ENCODE measurements at places on chromosomes 4 and X.

GRCh38 chr4:14066979-14067378 lies 439.5 kb upstream of the BOD1L1 start:
- no peak for DNase-seq

- no peak for DNase-seq
Measured at GRCh38 chr4:165813606-165814005, 59.4 kb upstream of the TLL1 start.

DNA sequence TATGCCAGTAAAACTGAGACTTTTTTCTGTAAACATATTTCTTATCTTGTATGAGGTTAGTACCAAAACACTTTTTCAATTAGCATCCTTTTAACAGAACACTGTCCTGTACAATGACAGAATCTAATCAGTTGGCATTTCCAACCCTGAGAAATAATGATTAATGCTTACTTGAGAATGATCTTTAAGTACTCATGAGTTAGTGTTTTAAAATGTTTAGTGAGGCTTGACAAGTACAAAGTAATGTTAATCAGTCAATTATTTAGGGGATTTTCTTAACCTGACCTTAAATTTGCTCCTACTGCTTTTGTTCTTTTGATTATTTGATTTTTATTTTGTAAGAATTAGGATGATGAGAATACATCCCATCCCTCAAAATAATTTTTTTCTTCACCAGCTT lies 496.5 kb downstream of the RPA4 start:
- no peak for DNase-seq

GRCh38 chr4:54384563-54384962 lies 155.5 kb downstream of the PDGFRA start:
- no peak for DNase-seq

- no peak for DNase-seq
Measured at GRCh38 chr4:147409350-147409749, 71.5 kb upstream of the EDNRA start.

DNA sequence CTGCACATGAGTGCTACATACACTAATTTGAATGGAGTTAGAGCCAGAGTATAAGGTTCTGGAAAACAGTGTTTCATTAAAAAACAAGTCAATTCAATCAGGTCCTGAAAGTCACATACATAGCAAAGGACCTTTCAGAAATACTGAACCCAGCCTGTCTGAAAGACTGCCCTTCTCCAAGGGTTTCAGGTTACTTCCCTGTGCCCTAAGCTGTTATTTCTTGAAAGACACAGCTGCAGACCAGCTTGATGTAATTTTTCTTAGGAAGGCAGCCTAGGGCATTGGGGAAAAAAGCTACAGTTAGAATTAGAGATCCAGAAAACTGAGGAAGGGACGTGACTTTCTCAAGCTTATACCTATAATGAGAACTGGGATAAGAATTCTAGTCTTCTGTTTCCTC lies 155.9 kb upstream of the MAOA start:
- DNase-seq, result no peak

DNA sequence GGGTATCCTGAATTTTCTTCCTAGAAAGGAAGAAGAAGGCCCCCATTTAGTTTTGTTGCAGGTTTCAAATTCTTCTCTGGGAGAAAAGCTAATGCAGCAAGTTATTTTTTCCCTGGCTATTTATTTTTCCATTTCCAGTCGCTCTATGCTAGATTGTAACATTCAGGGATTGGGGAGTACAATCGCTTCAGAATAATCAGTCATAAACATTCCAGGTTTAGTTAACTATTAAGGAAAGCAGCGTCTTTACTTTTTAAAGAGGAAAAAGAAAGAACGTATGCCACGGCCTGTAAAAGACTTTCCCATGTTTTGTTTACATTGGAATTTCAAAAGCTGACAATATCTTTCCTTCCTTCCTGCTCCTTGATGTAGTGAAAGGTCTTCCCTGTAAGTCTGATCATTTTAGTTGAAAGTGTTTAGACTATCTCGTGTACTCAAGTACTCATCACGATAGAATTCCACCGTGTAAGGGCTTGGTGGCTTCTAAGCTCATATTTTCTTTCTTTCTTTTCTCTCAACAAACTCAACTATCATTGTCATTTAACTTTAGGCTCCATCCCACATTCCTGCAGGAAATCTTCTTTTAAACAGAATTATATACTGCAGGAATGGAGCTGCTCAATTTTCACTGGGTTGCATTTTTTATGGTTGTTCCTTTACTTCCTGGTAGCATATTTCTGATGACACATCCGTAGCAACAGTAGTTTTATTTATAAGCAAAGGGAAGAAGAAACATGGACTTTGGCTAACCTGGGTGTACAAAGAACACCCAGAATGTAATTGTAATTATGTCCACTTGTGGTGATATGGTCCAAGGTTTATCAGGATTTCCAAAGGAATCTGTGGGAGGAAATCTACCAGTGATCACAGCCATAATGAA lies 213.1 kb upstream of the FAT1 start:
- no peak for DNase-seq

- DNase-seq, result no peak
Measured at GRCh38 chr4:78336093-78336943, 215.3 kb upstream of the ANXA3 start.

- DNase-seq, result no peak
Measured at GRCh38 chr4:185532795-185533324, 2.4 kb downstream of the PDLIM3 start.

GRCh38 chr4:65865489-65865888 lies 195.2 kb upstream of the EPHA5 start:
- no peak for DNase-seq

- peak; percentile 70 for DNase-seq
Measured at GRCh38 chr4:2934813-2935761, 28.1 kb downstream of the NOP14 start.

DNA sequence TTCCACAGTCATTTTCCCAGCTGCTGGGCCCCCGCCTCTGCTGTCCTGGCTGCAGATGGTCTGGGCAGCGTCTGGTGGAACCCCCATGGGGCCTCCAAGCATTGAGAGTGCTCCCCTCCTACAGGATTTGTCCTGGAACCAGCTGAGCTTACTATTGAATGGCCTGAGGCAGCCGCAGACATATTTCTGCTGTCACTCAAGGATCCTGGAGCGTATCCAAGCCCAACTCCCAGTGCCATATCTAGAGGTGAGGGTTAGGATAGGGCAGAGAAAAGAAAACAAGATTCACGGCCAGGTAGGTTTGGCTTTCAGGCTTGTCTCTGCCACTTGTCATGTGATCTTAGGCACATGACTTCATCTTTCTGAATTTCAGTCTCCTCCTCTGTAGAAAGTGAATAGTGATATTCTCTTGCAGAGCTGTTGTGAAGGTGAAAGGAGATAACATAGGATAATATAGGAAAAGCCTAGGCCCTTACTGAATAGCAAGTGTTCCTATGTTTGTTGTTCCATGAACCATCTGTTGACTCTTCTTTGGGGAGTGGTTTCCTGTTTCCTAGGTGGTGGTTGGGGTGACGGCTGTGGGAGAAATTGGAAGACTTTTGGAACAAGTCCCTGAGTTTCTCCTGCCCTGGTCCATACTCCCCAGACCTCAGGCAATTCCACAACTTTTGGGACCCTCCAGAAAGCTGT lies 52.3 kb downstream of the SEPSECS start:
- no peak for DNase-seq

GRCh38 chr4:98068495-98068894 lies 74.8 kb downstream of the STPG2 start:
- no peak for DNase-seq

- no peak for DNase-seq
Measured at GRCh38 chr4:170769862-170770261, 680.1 kb upstream of the AADAT start.

DNA sequence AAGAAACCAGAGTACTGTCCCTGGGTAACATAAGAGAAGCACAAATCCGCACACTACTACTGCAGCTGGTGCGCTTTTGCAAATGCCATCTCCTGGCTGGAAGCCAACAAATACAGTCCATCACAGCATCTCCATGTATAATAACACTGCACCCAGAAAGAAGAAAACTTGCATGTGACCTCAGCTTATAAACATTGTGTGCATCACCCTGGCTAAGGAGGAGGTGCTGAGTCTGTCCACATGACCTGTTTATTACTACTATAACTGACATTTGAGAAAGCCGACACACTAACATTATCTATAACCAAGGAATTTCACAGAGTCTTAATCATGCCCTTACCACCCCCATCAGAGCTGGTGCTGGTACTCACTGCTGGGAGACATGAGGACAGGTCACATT lies 516.8 kb downstream of the CFAP47 start:
- DNase-seq, result no peak

DNA sequence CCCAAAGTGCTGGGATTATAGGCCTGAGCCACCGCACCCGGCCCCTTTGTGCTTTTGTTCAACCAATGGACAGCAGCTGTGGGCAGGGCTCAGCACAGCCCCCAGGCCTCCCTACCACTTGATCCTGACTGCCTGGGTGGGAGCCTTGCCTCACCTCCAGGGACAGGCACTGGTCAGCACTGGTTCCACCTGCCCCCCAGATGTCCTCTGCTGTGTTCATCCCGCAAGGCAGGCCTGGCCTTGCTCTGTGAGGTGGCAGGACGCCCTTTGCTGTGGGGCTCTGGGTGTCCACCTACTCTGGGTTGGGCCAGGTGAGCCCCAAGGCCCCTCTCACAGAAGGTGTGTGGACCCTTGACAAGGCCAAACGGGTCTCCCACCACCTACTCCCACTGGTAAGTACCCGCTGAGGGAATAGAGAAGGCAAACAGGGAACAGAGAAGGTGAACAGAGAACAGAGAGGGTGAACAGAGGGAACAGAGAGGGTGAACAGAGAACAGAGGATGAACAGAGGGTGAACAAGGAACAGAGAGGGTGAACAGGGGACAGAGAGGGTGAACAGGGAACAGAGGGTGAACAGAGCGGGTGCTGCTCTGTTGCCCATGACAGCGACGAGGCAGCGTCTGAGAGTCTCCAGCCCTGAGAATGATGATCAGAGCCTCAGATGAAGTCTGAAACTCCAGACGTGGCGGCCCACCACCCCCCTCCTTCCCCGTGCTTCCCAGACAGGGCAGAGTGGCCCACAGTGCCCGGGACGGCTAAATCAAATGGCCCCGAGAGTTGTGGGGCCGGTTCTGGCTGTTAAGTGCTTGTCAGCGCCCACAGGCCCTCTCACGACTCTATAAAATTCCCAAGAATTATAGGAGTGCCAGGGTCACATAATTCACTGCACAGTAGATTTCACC lies 55.0 kb upstream of the NKX1-1 start:
- DNase-seq, result no peak

- DNase-seq, result no peak
Measured at GRCh38 chrX:727738-728621, 97.4 kb downstream of the SHOX start.

DNA sequence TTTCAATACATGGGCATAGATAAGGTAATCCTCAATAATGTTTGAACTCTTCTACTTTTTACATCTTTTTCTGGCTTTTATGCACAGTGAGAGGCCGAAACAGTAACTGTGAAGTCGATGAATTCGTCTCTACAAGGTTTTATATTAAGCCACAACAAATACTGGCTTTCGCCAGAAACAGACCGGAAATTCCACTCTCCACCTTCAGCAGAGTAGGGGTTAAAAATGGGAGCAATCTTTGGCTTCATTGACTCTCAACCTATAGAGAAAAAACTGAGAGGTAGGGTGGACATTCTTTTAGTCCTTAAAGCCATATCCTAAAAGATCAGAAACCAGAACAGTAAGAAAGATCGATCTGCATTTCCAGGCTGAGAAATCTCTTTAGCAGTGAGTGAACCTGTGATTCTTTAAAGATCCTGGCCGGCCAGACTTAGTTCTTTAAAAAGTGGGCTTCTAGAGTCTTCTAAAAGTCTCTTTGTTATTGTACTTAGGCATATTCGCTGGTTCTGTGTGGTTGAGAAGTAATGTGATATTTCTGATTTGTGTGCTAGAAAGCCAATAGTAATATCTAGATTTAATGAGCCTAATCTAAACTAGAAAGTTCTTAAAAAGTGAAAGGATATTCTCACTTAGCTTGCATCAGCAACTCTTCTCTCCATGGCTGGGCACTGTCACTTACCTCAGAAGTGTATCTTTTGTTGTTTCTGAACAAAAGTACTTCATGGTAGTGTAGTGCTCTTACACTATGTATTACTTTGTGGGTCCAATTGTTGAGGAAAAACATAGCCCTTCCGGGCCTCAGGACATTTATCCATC lies 2.0 kb downstream of the HSPA4L start:
- no peak for DNase-seq

DNA sequence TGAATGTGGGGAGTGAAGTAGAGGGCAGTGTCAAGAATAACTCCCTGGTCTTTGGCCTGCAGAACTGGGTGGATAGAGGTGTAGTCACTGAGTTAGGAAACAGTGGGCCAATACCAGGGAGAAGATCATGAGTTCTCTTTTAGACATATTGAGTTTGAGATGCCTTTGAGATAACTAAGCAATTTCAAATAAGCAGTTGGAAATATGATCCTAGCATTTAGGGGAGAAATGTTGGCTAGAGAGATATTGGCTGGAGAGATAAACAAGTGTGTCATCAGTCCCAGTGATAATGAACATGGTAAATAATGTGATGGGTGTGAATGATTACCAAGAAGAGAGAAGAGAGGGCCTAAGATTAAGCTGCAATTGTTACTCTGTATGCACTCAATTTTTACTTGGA lies 95.3 kb upstream of the HPRT1 start:
- DNase-seq, result no peak

GRCh38 chrX:130171446-130172126 lies at the start of gene RAB33A:
RAB33A (plus strand) TSS chrX:130171962; CDS start chrX:130172063, 101 bp downstream.
- peak; percentile 65 for DNase-seq

- no peak for DNase-seq
Measured at GRCh38 chrX:10001496-10001895, 34.3 kb downstream of the CLDN34 start.

GRCh38 chr4:186813377-186814068 lies 89.9 kb upstream of the FAT1 start:
- DNase-seq, result no peak

DNA sequence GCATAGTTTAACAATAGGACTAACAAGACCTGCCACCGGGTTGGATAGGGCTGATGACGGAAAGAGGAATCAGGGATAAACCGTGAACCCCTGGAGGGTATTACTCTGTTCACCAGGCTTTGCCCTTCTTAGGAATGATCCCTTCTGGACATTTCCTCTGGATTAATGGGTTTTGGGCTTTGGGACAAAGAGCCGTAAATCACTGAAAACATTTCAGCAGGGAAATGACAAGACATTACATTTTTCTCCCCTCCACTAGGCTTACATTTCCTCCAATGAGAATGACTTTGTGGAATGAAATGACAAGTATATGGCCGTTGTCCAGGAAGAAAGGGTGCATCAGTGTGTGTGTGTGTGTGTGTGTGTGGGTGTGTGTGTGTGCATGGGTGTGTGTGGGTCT lies 25.9 kb upstream of the RBPJ start:
- DNase-seq, result no peak

DNA sequence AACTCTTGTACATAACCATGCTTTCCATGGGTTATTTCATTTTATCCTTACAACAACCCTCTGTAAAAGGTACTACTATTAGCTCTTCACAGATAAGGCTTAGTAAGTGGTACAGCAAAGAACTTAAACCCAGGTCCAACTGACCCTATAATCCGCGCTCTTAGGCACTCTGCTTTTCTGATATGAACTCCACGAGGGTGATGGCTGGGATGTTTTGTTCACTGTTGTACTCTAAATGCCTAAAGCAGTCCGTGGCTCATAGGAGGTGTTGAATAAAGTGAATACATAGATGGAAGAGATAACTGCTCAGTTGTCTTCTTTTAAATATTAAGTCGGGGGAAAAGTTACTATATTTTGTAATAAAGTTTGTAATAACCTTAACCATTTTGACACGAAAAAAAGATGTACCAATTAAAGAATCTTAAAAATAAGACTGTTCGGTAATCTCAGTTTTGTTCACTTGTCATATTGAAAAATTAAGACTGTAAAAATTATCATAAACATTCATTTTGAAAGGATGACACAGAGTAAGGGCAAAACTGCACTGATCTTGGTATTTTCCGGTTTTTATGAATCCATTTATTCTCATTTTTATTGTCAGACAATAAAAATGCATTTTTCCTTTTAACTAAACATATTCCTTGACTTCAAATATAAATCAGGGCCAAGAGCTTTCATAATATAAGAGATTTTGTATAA lies 166.5 kb downstream of the FBXW7 start:
- DNase-seq, result no peak

All from caudate nucleus (tissue), 63 donors.